NCI-H1417 treated with DMSO at 0.1 percent for 48 hours (cell line): ENCODE measurements at places on chromosomes 5 and 9.

- no peak for DNase-seq
Measured at GRCh38 chr5:142735323-142736246, 34.6 kb upstream of the ARHGAP26 start.

- no peak for DNase-seq
Measured at GRCh38 chr5:127581450-127581849, 64.0 kb downstream of the PRRC1 start.

GRCh38 chr5:145484158-145484557, 351.0 kb downstream of the PRELID2 start:
- no peak for DNase-seq

DNA sequence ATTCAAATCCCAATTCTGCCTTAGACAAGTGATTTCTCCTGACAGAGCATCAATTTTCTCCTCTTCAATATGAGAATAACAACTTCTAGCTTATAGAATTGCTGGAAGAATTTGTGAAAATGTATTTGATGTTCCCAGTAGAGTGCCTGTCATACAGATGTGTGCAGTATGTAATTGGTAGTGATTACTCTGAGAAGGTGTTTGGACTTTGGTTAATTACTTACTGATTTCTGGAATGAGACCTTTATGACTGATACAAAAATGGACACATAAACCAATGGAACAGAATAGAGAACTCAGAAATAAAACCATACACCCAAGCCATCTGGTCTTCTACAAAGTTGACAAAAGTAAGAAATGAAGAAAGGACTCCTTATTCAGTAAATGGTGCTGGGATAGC, 101.9 kb upstream of the TRIM32 start:
- DNase-seq = no peak

DNA sequence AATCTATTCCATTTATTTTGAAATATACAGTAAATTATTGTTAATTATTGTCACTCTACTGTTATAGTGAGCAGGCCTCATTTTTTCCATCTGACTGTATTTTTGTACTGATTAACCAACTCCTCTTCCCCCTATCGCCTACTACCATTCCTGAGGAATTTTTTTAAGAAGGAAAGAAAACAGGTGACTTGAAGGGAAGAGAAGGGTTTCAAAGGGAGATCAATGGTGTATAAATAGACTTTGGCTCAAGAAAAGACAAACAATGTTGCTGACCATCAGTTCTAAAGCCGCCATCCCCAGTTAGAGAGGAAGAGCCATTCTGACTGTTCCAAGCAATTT, 69.7 kb downstream of the BAAT start:
- no peak for DNase-seq

DNA sequence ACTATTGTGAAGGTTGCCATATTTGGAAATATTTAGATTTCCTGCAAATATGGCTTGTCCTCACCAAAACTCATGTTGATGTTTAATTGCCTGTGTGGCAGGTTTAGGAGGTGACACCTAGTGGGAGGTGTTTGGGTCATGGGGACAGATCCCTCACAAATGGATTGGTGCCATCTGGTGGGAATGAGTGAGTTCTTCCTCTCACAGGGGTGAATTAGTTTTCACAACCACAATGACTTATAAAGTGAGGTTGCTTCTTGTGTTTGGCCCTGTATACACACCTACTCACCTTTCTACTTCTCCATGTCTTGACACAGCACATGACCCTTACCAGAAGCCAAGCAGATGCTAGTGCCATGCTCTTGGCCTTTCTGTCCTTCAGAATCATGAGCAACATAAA, 41.1 kb downstream of the ISOC1 start:
- DNase-seq = no peak

DNA sequence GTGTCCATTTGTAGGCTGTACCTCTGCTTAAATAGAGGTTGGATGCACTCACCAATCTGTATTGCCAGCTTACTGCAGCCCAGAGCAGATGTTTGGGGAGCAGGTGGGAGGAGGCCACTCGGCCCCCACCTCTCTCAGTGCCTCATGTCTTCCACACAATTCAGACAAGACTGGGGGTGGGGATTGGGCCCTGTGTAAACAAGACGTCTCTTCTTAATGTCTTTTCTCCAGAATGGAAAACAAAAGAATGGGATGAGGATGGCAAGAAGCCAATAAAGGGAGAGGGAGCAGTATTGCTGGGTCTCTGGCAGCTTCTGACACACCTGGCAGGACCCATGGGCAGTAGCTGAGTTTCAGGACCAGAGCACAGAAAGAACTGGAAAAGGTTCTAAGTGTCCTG, 64.9 kb downstream of the SIL1 start:
- no peak for DNase-seq

- DNase-seq = no peak
Measured at GRCh38 chr5:2588850-2589501, 162.5 kb downstream of the IRX2 start.

- DNase-seq = no peak
Measured at GRCh38 chr5:94690778-94691177, 72.3 kb downstream of the SLF1 start.

GRCh38 chr5:135564331-135564730, 14.5 kb downstream of the CXCL14 start:
- no peak for DNase-seq

DNA sequence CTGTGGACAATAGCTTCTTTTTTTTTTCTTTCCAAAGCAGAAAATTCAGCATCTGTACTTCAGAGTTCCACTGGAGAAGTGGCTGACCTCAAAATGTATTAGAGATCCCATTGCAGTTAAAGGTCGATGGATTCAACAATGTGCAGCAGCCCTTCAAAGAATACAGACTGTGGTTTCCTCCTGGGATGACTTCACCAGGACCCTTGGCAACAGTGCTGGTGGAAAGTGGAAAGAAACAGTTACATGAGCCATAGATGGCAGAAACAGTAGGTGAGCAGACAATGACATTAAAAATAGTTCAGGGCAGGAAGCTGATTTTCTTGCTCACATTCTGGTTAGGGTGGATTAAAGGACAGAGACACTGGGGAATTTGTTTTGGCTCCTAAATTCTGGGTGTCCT, 62.4 kb downstream of the SLC28A3 start:
- no peak for DNase-seq

- no peak for DNase-seq
Measured at GRCh38 chr9:92122061-92122460, 6.8 kb upstream of the SPTLC1 start.

DNA sequence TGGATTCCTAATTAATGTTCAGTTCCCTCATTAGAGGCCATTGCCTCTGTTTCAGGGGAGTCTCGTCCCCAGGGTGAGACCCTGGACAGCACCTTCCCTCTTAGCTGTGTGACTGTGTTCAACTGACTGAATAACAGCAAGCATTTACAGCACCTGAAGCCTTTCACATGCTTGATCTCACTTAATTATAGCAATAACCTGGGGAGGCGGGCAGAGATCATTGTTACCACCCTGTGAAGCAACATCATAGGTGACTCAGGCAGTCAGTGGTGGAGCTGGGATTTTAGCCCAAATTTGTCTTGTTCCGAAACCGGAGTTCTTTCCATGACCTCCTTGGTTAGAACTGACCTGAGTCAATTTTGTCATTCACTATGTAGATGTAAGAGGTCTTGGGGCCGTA, 105.2 kb upstream of the RAD23B start:
- DNase-seq = peak; percentile 15

GRCh38 chr5:59001716-59002115, 418.8 kb downstream of the RAB3C start:
- no peak for DNase-seq

- no peak for DNase-seq
Measured at GRCh38 chr9:88991066-88992034, at the start of gene S1PR3. TSS of gene S1PR3 (plus strand) at chr9:88991468. CDS start at chr9:89001201, 9,733 bp downstream.

DNA sequence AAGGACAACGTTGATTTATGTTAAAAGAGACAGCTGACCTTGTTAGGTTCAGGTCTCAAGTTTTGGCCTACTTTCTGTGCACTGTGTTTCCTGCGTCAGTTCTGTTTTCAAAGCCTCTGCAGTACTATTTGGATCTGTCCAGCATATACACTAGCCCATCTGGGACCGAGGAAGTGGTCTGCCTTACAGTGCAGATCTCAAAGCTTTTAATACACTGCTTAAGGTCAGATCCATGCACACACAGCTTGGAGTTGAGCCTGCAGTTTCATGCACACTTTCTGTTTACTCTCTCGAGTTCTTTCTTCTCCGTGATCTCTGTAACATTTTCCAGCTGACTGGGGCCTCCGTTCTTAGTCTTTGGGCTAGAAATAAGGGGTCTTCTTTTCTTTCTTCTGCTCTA, 24.1 kb downstream of the CARTPT start:
- no peak for DNase-seq

- no peak for DNase-seq
Measured at GRCh38 chr5:79378510-79379186, 135.3 kb downstream of the HOMER1 start.

- DNase-seq = no peak
Measured at GRCh38 chr5:64207978-64208377, 42.3 kb downstream of the RNF180 start.

DNA sequence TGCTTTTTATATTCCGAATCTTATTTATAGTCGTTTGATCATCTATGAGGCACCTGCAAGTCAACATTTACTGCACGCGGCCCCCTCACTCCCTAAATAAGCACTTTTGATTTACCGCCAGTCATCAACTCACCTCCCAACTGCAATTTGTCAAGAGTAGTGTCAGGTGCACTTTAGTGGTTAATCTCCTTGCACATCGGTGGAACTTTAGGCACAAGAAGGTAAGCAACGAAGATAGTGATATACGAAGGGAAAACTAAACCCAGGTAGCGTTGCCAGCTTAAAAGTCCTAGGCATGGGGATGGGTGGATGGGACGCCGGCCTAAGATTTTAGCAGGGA, 513 bp upstream of the RNF180 start:
- DNase-seq = no peak

DNA sequence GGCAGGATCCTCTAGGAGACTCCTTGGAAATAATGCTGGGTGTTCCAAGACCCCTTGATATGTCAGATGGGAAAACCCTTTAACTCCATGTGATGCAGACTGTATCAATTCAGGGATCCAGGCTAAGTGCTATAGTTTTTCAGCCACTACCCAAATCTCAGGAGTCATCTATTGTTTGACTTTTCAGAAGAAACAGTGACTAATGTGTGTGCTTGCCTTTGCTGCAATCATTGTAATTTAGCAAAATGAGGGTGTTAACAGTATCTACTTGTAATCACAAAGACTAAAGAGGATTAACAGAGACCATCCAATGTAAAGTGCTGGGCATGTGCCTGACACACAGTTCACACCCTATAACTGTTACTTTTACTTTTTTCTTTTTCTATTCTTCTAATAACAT, 309.6 kb upstream of the RFX3 start:
- DNase-seq = no peak

DNA sequence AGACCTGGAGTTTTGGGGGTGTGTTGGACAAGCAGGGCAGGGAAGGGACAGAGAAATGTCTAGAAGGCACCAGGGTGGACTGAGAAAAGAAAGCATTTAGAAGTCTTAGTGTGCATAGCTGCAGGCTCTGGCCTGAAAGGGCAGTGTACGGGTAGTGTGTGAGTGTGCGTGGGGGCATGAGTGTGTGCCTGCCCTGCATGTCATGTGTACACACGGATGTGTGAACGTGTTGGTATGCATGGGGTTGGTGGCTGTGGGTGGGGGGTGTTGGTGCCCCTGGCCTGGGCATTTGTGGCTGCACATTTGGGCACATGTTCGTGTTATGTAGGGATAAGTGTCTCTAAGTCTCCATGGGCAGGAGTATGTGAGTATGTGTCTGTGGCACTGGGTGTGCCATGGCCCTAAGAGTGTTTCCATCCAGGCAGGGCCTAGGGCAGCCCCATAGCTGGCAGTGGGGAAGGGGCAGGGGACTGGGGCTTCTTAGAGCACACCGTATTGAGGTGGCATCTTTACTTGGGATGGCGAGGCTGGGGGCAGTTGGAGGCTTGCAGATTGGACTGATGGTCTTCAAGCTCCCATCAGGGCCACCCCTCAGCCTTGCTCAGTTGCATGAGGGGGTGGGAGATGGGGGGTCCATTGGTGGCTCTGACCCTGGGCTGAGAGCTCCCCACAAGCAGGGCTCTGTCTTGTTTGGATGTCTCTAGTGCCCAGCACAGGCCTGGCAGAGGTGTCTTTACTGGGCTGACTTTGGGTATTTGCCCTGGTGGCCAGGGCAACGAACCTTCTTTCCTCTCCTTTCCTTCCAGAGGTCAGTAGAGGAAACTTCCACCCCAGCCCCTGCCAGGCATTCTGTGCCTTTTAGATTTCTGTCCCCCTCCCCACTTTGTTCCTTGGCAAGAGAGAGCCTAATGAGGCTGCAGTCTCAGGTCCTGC, 15.0 kb downstream of the PSD2 start:
- no peak for DNase-seq

DNA sequence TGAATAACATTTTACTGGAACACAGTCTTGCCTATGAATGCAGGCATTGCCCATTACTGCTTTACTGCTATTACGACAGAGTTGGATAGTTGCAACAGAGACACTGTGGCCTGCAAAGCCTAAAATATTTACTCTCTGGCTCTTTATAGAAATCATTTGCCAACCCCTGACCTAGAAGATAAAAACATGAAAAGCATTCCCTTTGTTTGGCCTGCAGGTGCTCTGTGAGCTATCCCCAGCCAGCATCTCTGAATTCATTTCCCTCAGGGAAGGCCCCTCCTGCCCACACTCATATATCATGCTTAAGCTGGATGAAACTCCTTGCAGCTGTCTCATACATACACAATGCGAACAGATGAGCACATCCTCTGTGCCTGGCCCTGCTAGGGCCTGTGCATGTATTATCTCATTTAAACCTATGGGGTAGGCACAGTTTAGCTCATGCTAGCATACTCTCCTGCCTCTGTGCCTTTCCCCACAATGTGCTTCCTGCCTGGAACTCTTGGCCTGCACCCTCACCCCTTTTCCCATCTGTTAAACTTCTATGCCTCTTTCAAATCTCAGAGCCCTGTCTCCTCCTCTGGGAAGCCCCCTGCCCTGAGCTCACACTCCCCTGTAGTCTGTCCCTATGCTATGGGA, 193.1 kb downstream of the PAX5 start:
- DNase-seq = no peak
